ENCODE measurements at places on chromosomes 5 and 9.

DNA sequence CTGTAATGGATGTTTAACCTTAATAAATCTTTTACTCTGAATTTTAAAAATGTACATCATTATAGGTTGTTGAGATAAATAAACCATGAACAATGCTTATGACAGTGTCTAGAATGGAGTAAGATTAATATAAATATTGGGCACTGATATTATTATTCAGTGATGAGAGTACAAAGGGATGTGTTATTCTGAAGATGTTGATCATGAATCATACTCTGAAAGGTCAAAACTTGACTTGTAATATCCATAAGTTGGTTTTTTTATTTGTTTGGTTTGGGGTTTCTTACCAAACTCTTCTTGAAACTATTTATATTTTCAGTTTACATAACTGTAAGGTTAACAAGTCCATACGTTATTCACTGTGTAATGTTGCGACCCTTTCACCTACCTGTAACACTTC lies 163.2 kb downstream of the MPDZ start:
- no peak for DNase-seq

GRCh38 chr5:156778139-156778706 lies 71.9 kb upstream of the PPP1R2B start:
- no peak for DNase-seq

GRCh38 chr5:120088412-120088811 lies 375.7 kb upstream of the PRR16 start:
- no peak for DNase-seq

- DNase-seq, result no peak
These were observed 24.9 kb downstream of the MOCS2 start for GRCh38 chr5:53084546-53085255.

DNA sequence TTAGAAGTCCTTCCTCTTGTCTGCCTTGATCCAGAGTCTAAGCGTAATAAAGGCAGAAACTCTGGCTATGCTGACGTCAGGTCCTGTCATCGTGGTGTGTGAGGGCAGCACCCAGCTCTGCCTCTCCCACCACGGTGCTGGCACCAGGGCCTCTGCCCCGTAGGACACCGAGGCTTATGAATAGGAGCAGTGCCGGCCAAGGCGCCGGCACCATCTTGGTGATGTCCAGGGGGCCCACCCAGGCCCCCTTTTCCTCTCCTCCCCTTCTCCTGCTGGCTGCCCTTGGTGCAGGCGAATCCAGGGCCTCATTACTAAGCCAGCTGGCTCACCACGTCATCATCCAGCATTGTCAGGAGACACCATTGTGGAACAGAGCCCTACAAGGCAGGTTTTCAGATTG lies 252.3 kb downstream of the FANCC start:
- DNase-seq, result no peak

DNA sequence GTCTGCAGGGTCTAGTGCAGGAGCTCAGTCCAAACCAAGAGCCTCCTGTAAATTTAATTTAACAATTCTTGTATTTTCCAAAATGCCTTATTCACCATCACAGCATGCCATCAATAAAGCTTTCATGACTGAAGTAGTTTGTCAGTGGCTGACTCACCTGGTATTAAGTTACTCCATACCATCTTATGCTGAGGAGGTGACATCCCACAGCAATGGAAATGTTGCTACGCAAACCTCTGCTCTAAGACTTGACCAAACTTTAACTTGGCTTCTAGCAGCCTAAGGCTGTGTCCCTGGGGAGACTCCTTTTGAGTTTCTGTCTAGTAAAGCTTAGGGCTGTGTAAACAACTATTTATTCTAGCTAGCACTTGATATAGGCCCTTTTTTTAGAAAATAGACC lies 1231.3 kb upstream of the CDH18 start:
- no peak for DNase-seq

DNA sequence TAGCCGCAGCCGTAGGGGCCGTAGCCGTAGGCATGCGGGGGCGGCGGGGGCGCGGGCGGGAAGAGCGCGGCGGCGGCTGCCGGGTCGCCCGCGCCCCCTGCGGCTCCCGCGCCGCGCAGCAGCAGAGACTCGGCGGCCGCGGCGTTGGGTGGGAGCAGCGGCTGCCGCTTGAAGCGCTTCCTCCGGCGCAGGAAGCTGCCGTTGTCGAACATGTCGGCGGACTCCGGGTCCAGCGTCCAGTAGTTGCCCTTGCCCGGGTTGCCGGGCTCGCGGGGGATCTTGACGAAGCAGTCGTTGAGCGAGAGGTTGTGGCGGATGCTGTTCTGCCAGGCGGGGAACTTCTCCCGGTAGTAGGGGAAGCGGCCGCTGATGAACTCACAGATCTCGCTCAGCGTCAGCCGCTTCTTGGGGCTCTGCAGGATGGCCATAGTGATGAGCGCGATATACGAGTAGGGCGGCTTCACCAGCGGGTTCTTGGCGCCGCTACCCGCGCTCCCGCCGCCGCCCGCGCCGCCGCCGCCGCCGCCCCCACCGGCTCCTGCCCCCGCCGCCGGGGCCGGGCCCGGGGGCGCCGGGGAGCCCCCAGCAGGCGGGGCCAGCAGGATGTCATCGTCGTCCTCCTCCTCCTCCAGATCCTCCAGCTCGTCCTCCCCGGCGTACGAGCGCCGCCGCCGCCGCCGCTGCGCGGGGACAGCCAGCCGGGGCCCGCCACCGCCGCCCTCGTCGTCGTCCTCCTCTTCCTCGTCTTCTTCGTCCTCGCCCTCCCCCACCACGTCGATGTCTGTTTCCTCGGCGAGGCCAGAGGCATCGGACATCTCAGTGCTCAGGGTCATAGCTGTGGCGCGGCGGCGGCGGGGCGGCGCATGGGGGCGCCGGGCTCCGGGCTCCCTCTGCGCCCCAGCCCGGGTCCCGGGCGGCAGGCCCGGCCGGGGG lies 781 bp downstream of the FOXD1 start:
- DNase-seq, result no peak

GRCh38 chr5:57828221-57828620 lies 345.6 kb upstream of the ACTBL2 start:
- DNase-seq, result no peak

GRCh38 chr9:36214571-36214970 lies 23.9 kb downstream of the CLTA start:
- no peak for DNase-seq

- DNase-seq, result no peak
These were observed 481.9 kb downstream of the ZNF608 start for GRCh38 chr5:124264499-124264898.

- DNase-seq, result no peak
These were observed 21.5 kb downstream of the SERINC5 start for GRCh38 chr5:80234116-80234948.

GRCh38 chr5:96893342-96893741 lies 17.0 kb downstream of the ERAP2 start:
- no peak for DNase-seq

GRCh38 chr9:81902626-81903025 lies 25.6 kb upstream of the SPATA31D4 start:
- no peak for DNase-seq

DNA sequence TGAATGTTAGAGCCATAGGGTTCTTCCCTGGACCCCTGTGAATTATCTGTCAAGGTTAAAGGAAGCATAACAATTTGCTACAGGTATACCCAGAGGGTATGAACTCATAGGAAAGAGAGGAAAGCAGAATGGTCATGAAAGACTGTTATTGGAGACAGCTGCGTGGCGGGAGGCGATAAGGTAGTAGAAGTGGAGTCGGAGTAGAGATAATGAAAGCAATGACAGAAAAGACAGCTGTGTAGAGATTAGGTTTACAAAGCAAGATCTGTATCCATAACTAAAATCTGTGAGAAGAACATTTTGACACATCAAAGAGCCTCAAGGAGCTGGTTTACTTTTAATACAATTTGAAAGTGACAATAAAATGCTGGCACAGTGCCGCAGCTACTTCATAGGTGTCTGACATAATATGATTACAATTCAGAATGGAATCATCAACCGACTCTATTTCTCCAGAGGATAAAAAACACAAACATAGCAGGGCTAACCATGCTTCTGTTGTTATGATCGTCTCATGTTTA lies 603.9 kb downstream of the CDH12 start:
- no peak for DNase-seq

DNA sequence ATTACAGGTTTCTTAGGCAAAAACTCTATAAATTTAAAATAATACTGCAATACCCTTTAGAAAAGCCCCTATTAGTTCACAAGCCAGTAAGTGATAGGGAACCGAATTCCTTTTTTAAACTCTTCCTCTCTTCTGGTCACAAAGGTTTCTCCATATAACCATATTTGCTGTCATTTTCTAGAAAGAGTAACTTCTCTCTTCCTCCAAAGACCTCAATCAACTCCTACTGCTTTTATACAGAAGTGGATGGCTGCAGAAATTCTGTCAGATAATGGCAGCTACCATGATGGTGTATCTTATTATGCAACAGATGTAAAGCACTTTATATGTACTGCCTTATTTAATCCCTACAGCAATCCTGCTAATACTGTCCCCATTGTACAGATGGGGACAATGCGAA lies 6.2 kb downstream of the TUT7 start:
- DNase-seq, result no peak

DNA sequence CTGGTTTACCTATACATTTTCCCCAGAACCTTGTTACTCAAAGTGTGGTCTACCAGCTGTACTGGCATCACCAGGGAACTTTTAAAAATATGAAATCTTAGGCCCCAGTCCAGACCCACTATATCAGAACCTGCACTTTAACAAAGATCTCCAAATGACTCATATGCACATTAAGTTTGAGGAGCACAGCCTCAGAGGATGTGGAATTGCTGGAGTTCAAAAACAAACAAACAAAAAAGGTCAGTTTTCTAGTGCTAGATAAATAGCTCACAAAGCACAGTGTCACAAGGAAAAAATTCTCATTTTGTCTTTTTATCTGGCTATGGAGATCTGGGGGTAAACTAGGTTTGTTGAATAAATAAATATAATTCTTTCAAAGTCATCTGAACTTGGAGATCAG lies 68.9 kb upstream of the ANKRD55 start:
- DNase-seq, result no peak

GRCh38 chr5:55568654-55569512 lies 34.1 kb upstream of the PLPP1 start:
- no peak for DNase-seq

DNA sequence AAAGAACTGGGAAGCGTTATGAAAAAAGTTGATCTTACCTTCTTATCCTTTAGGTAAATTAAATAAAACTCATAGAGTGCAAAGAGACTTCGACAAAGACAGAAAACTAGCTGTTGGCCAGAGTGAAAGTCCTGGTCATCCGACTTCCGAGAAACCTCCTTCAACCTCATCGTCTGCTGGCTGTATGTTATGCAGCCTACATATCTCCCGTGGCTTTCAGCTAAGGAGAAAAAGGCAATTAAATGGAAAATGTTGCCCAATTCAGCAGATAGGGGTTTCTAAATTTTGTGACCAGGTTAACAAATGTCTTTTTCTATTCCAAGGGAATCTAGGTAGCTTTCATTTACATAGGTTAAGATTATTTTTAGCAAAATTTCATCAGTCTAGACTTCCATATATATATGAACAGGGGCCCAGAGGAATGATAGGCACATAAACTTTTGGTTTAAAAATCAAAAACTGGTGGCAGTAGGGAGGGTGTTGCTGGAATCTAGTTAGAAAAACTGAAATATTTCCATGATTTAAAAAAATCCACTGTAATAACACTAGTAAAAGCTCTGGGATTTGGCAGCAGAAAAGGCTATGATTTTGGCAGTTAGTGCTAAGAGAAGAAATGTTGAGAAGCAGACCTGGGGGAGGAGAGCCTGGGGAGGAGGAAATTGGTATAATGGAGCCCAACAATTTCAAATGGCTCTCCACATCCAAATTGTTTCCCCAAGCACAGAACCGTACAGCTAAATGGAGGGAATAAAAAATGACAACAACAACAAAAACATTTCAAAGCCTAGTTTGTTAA lies 32.1 kb downstream of the RAI14 start:
- DNase-seq, result no peak

GRCh38 chr5:72817076-72817481 lies 618 bp downstream of the TNPO1 start:
- no peak for DNase-seq

DNA sequence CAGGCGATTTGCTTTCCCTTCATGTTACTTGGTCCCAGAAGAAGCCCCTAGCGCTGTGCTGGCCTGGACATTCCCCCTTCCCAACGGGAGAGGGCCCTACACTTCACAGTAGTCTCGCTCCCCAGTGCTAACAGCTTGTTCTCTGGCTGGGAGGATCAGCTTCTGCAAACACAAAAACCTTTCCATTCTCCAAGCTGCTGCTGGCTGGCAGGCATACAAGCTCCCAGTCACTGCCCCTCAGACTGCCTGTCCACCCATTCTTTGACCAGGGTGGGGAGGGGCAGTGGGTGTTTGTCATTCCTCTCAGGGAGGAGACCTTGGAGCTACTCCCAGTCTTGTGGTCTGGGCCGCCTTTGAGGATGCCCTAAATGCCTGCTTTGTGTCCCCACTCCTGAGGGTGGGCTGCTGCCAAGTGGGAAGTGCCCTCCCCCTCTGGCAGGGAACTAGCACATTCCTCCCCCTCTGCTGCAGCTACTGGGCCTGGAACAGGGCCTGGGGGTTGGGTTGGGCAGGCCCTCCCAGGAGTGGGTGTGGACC lies 20.8 kb downstream of the ENHO start:
- no peak for DNase-seq

GRCh38 chr9:97688654-97689053 lies 8.5 kb downstream of the XPA start:
- DNase-seq, result no peak

DNA sequence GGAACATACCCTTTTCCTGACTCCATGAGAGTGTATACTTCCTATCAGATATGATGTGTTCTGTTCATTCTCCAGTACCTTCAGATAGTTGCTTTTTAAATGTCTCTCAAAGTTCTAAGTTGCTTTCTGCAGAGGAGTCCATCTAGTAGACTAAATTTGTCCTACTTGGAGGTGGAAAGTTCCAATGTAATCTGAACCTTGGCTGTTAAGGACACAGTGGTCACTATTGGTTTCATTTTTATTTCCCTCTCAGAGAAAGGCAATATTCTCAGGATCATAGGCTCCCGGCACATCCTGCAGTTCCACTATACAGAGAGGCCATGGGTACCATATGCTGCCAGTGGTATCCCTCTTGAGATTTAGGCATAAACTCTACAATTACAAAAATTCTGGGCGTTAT lies 634.6 kb downstream of the LRRC70 start:
- no peak for DNase-seq

- DNase-seq, result no peak
These were observed 105.0 kb downstream of the ERCC6L2 start for GRCh38 chr9:95980262-95981125.

- DNase-seq, result no peak
These were observed 309.1 kb downstream of the PSAT1 start for GRCh38 chr9:78606001-78606379.

- DNase-seq, result no peak
These were observed 236.6 kb downstream of the PSAT1 start for GRCh38 chr9:78533500-78533899.

- DNase-seq, result no peak
These were observed 73.7 kb downstream of the TENT4A start for GRCh38 chr5:6786786-6787495.

GRCh38 chr5:125835293-125836172 lies 587.7 kb upstream of the GRAMD2B start:
- DNase-seq, result no peak

GRCh38 chr9:38207247-38207778 lies 138.3 kb upstream of the SHB start:
- no peak for DNase-seq
